ENCODE measurements at places on chromosomes 16 and 17.
A peak's percentile ranks its signal among the peaks of the same experiment; 100 is the strongest.

- DNase-seq: no peak
These were observed 1.6 kb upstream of the TBKBP1 start for GRCh38 chr17:47692137-47692894.

DNA sequence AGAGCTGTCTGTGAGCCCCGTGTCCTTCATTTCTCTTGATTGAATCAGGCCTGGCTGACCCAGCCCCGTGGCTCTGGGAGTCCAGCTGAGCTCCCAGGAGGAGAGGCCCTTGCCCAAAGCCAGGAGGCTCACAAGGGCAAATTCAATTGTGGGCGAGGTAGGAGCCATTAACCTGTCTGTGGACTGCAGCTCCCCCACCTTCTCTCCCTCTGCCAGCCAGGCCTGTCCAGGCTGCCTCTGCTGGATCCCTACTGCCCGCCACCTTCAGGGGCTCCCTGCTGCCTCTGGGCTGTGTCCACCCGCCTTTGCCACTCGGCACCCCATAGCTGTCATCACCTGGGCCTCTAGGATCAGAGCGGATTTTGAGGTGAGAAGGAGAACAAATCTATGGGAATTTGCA, 61.9 kb downstream of the RTN4RL1 start:
- DNase-seq: no peak

GRCh38 chr17:12507026-12507595, 158.6 kb upstream of the MYOCD start:
- DNase-seq: no peak

DNA sequence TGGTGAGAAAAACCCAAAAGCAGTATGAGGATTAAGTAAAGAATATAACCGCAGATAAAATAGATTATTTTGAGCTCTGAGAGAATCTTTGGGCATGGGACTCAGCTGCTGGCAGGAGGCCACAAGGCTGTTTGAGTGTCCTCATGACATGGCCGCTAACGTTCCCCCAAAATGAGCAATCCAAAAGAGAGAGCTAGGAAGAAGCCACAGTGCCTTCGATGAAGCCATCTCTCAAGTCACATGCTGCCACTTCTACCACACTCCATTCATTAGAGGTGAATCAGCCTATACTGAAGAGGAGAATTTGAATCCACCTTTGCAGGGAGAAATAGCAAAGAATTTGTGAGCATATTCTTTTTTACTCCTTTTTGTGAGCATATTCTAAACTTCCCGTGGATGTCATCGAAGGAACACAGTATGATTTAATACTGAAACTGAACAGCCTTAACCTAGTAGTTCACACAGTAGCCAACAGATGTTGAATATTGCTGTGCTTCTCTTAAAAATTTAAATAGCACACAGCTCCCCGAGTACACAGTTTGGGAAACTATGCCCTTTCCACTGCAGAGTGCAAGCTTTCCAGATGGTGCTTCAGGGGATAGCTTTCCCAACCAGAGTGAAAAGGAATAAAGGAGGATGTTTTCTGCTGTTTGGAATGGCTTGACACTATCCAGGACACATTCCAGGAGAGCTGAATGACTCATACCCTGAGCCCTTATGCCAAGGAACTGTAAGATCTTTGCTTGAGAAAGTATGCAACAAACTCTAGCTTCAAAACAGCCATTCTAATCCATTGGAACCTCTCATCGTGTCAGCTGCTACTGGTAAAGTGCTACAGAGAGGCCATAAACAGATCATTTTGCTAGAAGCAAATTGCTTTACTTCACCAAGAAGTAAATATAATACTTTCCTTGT, 33.9 kb downstream of the ANKFY1 start:
- DNase-seq: no peak

DNA sequence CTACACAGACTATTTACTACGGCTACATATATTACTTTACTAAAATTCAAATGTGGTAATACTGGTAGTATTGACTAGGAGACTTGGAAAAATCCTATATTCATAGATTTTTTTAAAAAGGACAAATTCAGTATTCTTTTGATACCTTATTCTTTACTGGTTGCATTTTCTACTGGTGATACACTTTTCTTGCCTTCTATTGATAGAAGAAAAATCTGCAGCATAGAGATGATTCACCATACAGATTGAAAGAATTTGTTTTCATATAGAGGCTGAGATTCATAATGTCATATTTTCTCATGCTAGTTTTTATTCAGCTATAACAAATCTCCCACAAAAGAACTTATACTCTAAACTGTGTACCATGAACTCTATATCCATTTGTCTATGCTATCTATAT, 195.4 kb upstream of the C17orf78 start:
- DNase-seq: no peak

DNA sequence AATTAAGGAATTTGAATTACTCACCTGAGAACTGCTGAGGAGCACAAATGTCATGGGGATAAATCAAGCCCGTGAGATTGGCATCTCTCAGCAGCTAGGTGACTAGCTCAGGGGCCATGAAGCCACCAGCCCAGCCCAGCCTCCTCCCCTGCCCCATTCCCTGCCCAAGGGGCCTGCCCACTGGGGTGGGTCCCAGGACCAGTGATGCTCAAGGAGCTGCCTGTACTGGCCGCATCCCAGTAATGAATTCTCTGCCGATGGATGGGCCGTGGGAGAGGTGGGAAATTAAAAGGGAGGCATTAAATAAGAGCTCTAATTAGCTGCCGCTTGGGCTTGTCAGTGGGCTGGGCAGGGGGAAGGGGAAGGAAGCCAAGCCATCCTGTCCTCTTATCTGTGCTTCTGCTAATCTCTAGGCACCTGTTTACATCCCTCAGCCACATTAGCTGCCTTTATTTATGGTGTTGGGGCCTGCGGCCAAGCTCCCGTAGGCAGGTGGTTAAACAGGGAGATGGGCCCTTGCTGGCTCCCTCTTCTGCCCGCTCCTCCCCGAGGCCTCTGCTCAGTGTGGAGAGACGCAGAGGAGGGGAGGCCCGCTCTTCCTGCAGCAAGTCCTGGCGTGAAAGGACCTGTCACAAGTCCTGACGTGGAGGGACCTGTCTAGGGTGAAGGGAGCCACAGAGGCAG, 48.8 kb downstream of the PIPOX start:
- DNase-seq: no peak

DNA sequence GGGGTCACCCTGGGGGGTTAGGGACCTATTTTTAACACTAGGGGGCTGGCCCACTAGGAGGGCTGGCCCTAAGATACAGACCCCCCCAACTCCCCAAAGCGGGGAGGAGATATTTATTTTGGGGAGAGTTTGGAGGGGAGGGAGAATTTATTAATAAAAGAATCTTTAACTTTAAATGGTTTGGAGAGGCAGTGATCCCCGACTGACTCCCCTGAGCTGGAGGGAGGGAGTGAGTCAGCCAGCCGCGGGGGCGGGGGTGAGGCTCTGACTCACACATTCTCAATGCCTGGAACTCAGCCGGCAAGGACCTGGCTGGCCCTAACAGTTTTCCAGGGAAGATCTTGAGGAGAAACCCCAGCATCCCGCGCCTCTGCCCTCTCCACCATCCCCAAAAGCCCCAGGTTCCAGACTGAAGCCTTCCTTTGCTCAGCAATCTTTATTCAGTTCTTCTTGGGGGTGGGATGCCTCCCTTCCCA, 1.5 kb downstream of the HCFC1R1 start:
- DNase-seq: peak; percentile 85

GRCh38 chr16:20300312-20301097, 26.8 kb downstream of the GP2 start:
- peak; percentile 66 for DNase-seq

DNA sequence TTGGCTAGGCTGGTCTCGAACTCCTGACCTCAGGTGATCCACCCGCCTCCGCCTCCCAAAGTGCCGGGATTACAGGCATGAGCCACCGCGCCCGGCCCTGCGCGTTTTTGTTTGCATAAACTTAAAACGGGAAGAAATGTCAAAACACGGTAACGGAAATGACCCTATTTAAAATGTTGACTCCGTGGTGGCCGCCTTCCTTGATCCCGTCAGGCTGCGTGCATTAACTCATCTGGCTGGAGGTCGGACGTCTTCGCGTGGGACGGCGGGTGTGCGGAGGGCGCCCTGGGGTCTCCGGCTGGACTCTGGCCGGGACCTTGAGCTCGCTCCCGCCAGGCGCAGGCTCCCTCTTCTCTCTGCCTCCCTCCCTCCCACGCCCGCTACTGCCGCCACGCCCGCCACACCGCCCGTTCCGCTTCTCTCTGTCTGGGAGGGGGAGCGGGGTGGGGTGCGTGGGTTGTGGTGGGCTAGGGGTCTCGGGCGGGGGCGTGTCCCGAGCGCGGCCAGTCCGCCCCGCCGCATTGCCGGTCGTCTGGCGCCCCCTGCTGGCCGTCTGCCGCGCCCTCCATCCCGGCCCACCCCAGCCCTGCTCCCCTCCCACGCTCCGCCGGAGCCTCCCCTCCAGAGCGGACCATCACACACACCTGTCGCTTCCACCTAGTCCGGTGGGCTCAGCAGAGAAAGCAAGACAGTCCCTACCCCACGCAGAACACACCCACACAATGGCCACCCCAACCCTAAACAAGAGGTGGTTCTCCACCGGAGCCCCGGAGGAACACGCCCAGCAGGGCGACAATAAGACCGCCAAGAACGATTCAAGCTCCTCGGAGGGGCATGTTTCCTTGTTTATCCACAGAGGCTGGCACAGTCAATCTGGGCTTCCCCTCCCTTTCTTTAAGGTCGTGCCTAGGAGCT, 1.2 kb upstream of the CCDC42 start:
- DNase-seq: peak; percentile 75

- DNase-seq: no peak
These were observed 90.7 kb downstream of the PITPNC1 start for GRCh38 chr17:67467500-67468455.

GRCh38 chr17:1730326-1731193, 6.1 kb downstream of the WDR81 start:
- no peak for DNase-seq

GRCh38 chr16:66935314-66936011, at the start of gene CES2:
Gene CES2 (plus strand): TSS chr16:66935516. CDS start chr16:66935636, 120 bp downstream.
- DNase-seq: peak; percentile 95

DNA sequence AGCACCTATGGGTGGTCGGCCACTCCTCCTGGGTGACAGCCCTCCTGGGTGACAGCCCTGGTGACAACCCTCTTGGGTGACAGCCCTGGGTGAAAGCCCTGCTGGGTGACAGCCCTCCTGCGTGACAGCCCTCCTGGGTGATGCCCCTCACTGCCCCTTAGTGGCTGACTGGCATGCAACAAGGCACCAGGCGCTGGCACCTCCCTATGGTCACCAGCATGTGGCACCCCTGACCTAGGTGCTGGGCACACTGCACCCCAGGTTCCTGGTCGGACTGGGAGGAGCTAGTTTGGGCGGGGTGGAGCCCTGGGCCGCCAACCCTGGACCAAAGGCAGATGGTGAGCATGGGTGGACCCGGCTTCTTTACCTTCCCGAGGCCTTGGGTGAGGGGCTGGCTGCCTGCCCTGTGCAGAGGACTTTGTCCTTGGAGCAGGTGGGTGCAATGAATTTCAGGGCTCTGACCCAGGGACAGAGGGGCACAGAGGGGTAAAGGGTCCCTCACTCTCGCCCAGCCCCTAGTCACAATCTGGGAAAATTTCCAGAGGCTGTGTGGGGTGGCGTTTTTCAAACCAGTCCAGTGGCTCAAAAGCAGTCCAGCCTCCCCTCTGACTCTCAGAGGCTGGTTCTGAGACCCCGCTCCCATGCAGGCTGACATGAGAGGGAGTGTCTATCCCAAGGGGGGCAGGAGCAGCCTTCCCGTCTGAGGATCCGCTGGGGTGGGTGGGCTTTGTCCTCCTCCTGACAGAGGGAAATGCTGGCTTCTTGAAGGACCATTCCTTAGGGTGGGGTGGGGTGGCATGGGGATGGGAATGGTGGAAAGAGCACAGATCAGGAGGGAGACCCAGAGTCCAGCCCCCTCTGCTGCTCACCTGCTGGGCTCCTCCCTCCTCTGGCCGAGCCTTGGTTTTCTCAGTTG, 25.9 kb upstream of the TNFRSF13B start:
- DNase-seq: no peak

DNA sequence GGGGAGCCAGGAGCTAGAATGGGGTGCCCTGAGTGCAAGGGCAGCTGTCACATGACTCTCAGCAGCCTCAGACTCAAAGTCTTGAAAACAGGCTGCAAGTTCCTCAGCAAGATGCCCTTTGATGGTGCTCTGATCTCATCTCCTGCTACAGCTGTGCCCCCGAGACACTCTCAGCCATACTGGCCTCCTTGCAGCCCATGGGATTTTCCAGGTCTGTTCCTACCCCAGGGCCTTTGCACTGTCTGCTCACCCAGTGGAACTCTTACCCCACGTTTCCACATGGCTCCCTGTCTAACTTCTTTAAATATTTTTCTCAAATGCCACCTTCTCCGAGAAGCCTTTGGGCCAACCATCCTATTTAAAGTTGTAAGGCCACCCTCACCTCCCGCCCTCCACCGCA, 146.9 kb downstream of the C16orf95 start:
- no peak for DNase-seq

GRCh38 chr17:61253937-61254574, 145.6 kb upstream of the TBX2 start:
- DNase-seq: no peak

- DNase-seq: no peak
These were observed 131.8 kb downstream of the STX8 start for GRCh38 chr17:9443811-9444210.

- DNase-seq: no peak
These were observed 226.2 kb downstream of the NTN1 start for GRCh38 chr17:9247401-9247938.

DNA sequence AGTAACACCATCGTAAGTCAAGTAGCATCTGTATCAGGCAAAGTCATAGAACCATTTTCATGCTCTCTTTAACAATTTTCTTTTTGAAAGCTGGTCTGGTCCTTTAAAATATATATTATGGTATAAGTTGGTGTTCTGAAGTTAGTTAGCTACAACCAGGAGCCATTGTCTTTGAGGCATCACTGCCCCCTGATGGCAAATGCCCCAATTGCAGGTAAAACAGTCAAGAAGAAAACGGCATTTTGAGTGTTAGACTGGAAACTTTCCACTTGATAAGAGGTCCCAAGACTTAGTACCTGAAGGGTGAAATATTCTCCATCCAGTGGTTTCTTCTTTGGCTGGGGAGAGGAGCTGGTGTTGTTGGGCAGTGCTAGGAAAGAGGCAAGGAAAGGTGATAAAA, 14.1 kb downstream of the TP53 start:
- no peak for DNase-seq

GRCh38 chr16:901715-902601, 68.8 kb downstream of the LMF1 start:
- no peak for DNase-seq

- no peak for DNase-seq
These were observed 32.6 kb downstream of the SHISA6 start for GRCh38 chr17:11273596-11273995.

GRCh38 chr16:86734543-86735460, 156.5 kb downstream of the FOXL1 start:
- DNase-seq: no peak

Measured in right lobe of liver (tissue), 6 donors.